Activated CD4-positive, CD25-positive, alpha-beta regulatory T cell treated with anti-CD3 and anti-CD28 coated beads, Interleukin-2, amount 50 U/mL, for 72 hours (primary cell): ENCODE measurements at places on chromosomes 13 and 19.

DNA sequence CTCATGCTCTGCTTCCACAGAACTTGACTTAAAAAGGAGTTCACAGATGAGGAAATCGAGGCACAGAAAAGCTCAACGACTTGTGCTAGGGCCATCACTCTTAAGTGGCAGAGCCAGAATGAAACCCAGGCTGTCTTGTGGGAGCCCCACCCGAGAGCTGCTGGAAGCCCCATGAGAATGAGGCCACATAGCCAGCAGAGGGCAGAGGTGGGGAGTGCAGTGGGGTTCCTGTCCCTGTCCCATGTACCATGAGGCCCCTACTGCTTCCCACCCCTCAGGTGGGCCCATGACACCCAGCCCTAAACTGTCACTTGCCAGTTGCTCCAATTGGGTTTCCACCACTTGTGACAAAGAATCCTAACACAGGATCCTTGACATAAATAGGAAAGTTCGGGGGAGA is 175.9 kb downstream of the IRS2 start:
- DNase-seq: no peak

DNA sequence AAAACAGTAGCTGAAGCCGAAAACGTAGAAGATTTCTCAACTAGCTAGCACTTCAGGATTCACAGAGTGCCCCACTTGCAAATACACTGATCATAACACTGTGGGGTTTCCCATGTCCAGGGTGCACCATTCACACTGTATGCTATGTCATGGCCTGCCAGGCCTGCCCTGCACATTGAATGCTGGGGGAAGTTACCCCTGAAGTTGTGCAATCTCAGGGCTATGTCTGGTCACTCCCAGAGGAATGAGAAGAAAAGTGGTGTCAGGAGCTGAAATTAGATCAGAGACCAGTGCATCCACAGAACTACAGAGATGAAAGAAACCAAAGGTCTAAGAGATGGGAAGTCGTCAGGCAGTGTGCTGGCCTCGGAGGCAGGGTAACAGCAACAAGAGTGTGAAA is 196.8 kb downstream of the RAP2A start:
- no peak for DNase-seq

GRCh38 chr19:49490287-49491029 is 3.0 kb downstream of the RPL13A start:
- no peak for DNase-seq

- DNase-seq: no peak
These were observed 4.3 kb upstream of the KCTD4 start for GRCh38 chr13:45205124-45205523.

GRCh38 chr13:49733181-49733951 is 42.1 kb upstream of the EBPL start:
- no peak for DNase-seq

DNA sequence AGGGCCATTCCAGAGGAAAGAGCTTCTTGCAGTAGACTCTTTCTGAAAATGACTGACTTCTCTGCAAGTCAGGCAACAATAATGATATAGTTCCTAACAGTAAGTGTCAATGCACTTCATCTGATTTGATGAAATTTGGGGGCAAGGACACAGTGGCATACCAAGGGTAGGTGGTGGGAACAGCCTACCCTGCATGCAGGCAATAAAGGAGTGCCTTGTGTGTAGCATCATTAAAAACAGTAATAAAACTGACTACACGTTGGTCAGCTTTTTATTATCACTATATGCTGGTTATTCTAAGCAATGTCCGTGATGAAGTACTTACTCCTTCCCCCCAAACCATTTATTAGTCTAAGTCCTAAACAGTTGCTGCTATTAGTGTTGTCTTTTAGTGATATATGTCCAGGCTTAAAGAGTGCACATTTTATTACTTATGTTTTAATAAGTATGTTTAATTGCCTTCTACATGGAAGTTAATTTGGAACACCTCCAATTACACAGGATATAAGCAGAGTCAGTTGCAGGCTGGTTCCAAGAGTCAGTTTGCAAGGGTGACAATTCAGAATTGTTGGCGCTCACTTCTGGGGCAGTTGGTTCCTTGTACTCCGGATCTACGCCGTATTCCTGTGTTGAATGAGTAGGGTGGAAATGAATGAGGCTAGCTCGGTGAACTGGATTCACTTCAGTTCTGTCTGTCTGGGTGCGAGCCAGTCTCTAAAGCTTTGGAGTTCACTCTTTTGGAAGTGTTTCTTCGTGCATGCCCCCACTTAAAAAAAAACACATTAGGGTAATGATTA is 84.0 kb downstream of the RGCC start:
- DNase-seq: no peak

GRCh38 chr19:51325161-51325976 is 13.9 kb downstream of the IGLON5 start:
- no peak for DNase-seq

GRCh38 chr19:54938906-54939305 is 8.4 kb downstream of the NLRP7 start:
- no peak for DNase-seq

- DNase-seq: no peak
These were observed 83.9 kb upstream of the OLFM4 start for GRCh38 chr13:52944697-52945096.

GRCh38 chr13:95784161-95784899 is 107.4 kb downstream of the DNAJC3 start:
- DNase-seq: no peak

GRCh38 chr13:71871844-71872243 is 4.8 kb upstream of the DACH1 start:
- DNase-seq: no peak

- no peak for DNase-seq
These were observed 54.0 kb upstream of the CNMD start for GRCh38 chr13:52793515-52794061.

DNA sequence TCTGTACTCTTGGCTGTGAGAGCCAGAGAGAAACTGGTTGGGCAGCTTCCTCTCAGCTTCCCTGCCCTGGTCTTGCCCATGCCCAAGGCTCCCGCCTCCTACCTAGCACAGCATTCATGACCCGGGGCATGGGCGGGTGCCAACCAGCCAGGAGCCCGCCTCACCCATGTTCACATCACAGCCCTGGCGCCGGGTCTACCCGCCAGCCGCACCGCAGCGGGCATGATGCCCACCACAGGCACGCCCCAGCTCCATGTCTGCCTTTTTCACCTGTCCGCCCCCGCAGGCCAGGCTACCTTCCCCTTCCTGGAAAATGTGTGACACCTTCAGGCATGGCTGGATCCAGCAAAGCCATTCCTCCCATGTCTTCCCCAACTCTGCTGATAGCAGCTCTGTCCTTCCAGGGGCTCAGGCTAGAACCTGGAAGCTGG is 42.1 kb downstream of the PTPRS start:
- no peak for DNase-seq

DNA sequence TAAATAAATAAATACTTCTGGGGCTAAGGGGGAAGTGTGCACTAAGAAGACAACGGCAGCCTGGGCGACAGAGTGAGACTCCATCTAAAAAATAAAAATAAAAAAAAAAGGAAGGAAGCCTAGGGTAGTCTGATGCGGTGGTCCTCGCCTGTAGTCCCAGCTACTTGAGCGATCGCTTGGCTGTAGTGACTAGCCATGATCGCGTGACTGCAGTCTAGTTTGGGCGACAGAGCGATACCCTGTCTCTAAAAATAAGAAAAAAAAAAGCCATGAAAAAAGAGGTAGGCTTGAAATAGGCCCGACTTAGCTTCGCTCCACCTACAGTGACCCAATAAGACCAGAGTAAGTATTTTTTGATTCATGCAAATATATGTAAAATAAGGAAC is 661 bp upstream of the BABAM1 start:
- no peak for DNase-seq

DNA sequence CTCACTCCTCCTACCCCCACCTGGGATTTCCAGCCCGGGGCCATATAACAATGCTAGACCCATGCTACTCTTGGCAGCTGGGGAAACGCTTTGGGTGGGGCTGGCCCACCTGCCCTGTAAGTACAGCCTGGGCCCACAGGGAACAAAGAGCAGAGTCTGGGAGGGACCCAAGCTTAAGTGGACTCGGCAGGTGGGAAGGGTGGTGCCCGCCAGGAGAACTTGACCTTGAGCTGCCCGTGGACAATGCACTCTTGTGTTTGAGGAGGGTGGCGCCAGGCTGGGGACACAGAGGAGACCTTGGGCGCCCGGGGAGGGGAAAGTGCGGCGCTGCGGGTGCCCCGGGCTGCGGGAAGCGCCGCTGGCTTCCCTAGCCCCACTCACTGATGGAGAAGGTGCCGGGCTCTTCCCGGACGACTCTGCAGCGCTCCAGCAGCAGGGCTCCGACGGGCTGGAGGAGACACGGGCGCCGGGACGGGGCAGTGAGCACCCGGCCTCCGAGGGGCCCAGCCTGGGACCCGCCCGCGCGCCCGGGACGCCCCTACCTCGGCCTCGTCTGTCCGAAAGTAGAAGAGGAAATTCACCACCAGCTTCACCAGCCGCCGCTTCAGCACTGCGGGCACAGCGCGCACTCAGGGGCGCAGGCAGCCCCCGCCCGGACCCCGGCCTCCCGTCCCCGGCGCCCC is 607 bp downstream of the PLEKHJ1 start:
- peak; percentile 43 for DNase-seq

DNA sequence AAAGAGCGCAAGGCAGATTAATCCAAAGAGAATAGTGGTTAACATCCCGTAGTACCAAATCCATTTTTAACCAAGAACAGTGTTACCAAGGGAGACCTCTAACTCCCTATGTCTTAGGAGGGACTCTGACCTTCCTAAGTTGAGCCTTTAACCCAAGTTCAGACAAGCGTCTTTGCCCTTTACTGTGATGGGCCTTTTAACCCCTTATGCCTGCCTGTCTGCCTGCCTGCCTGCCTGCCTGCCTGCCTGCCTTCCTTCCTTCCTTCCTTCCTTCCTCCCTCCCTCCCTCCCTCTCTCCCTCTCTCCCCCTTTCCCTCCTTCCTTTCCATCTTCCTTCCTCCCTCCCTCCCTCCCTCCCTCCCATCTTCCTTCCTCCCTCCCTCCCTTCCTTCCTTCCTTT is 32.6 kb downstream of the CEACAM1 start:
- no peak for DNase-seq

GRCh38 chr19:55519451-55520311 is 17.3 kb downstream of the SBK2 start:
- no peak for DNase-seq

DNA sequence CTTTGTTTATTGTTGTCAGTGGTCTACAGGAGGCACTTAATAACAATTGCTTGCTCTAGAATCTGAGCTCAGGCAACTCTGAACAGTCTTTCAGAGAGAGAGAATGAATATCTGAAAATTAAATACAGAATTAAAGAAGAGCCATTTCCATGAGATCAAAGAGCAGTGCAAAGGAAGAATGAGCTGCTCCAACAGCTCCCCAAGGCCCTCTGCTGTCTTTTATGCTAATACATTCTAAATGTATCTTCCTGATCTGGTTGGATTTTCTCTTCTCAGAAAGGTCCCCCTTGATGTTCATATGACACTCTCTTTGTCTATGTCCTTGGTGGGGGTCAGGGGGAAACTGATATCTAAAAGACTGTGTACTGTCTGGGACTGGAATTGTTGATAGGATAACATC is 1029.6 kb downstream of the PCDH9 start:
- DNase-seq: no peak

DNA sequence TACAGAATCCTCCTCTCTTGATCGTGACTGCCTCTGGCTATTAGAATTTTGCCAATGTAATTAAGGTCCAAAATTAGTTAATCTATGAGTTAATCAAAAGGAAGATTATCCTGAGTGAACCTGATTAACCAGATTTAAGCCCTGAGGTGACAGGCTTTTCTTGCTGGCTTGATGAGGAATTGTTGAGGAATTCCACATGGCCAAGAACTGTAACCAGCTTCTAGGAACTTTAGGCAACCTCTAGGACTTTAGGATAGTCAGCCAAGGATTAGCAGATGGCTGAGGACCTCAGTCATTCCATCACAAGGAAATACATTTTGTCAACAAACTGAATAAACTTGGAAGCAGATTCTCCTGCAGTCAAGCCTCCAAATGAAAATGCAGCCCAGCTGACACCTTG is 84.8 kb downstream of the STOML3 start:
- DNase-seq: no peak

DNA sequence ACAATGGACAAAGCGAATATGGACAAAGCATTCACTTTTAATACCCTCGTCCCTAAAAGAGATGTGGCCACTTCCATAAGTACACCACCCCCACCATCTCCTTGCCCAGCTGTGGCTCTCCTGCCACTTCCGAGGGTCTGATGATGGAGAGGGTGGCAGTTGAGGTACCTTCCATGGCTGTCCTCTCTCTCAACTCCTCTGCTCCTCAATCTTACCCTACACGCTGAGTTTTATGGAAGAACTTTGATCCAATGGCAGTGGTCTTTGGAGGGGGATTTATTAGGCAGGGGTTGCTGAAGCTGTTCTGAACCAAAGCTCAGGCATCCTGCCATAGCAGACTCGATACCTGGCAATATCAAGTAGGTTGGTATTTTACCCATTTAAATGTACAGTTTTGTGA is 413.0 kb downstream of the TSHZ3 start:
- no peak for DNase-seq

GRCh38 chr13:20401931-20402856 is 123.5 kb downstream of the CRYL1 start:
- no peak for DNase-seq

DNA sequence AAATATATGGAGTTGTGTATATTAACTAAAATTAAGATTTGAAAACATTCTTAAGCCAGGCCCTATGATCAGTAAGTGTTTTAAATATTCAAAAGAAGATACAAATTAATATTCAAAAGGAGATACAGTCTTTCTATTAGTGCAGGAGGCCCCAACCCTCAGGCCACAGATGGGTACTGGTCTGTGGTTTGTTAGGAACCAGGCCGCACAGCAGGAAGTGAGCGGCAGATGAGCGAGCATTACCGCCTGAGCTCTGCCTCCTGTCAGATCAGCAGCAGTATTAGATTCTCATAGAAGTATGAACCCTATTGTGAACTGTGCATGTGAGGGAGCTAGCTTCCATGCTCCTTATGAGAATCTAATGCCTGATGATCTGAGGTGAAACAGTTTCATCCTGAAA is 232.9 kb downstream of the FOXO1 start:
- peak; percentile 47 for DNase-seq

- DNase-seq: no peak
These were observed 16.6 kb downstream of the RASA3 start for GRCh38 chr13:114115796-114116195.

- no peak for DNase-seq
These were observed 577.9 kb downstream of the LMO7 start for GRCh38 chr13:76214001-76214400.

- no peak for DNase-seq
These were observed 8.1 kb upstream of the FKRP start for GRCh38 chr19:46737761-46738171.

- DNase-seq: no peak
These were observed 22.7 kb downstream of the ADPRHL1 start for GRCh38 chr13:113430378-113431110.
